ENCODE measurements at places on chromosomes 3 and 15.

GRCh38 chr3:171824824-171825221 lies 14.5 kb upstream of the PLD1 start:
- DNase-seq, result no peak

DNA sequence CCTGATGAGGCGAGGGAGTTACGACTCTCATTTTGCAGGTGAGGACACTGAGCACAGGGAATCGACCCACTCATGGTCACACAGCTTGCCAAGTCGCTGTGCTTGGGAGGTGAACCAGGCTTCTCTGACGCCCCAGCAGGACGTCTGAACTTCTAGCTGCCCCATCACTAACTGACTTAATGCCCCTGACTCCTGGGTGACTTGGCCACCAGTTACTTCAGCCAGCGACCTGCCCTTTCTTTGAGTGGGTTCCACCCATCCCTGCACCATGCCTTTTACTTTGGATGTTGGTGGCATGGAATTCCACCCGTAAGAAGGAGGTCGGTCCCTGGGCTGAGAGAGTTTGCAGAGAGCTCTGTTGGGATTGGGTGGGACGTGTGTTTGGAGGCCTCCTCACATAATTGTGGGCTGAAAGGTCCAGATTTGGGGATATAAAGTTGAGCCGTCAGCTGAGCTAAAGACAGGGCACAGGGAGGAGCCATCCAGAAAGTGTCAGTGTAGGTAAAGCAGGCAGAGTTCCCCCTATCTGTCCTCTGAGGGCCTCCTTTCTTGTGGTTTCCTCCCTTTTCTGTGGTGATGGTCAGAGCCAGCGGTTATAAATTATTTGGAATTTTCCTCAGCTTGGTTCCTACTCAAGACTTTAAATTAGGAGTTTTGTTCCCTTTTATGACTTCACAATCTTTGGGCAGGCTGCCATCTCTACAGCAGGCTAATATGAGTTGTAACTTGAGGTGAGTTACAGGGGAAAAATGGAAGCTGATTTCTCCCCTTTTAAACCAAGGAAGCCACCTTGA lies 55.0 kb downstream of the FLNB start:
- DNase-seq, result peak; percentile 92

- no peak for DNase-seq
Observed at GRCh38 chr3:9622438-9622837, 26.9 kb upstream of the MTMR14 start.

DNA sequence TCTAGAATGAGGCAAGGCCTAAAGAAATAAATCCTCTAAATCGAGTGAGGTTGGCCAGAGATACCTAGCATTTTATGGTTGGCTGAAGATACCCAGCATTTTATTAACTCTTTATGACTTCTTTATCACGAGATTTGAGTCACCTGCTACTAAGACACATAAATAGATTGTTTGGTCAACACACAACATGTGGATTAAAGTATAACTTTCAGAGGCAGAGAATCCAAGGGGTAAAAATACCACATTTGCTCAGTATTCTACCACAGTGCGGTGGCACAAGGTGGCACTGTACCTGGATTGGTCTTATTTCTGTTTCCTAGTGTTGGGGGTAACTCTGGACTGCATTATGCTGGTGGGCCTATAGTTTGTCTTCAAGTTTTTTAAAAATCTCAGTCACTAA lies 27.0 kb upstream of the VILL start:
- no peak for DNase-seq

DNA sequence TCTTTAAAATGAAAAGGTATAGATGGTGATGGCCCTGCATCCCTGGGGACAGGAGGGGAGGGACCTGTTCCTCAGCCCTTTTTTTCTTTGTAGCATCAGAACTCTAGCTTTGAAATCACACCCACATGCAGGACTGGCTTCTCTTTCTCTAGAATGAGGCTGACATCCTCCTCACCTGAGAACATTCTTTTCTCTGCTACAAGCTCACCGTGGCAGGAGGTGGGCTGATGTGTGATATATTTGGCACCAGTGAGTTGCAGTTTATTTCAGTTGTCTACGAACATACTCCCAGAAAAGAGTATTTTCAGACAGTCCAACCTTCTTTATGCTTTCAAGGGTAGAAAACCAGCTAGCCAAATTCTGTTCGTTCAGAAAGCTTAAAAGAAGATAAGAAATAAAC lies 43.6 kb upstream of the RARB start:
- DNase-seq, result no peak

GRCh38 chr15:74723754-74724334 lies 1.5 kb downstream of the CYP1A1 start:
- DNase-seq, result peak; percentile 54

- peak; percentile 28 for DNase-seq
Observed at GRCh38 chr3:131082871-131083863, 56.5 kb downstream of the NEK11 start.

DNA sequence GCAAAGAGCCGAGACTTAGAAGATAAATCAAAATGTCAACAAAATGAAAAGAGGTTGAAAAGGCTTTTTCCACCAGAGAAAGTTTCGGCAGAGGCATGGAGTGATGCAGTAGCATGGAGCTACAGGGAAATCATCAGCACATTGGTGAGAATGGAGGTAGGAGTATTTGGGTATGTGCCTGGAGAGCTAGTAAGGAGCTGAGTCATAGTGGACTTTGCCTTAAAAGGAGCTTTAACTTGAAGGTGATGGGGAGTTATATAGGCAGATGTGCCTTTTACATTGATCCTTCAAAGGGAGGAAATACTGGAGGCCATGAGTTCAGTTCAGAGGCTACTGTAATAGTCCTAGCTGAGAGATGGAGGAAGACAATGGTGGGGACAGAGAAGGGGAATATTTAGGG lies 44.3 kb downstream of the IL5RA start:
- DNase-seq, result peak; percentile 19

DNA sequence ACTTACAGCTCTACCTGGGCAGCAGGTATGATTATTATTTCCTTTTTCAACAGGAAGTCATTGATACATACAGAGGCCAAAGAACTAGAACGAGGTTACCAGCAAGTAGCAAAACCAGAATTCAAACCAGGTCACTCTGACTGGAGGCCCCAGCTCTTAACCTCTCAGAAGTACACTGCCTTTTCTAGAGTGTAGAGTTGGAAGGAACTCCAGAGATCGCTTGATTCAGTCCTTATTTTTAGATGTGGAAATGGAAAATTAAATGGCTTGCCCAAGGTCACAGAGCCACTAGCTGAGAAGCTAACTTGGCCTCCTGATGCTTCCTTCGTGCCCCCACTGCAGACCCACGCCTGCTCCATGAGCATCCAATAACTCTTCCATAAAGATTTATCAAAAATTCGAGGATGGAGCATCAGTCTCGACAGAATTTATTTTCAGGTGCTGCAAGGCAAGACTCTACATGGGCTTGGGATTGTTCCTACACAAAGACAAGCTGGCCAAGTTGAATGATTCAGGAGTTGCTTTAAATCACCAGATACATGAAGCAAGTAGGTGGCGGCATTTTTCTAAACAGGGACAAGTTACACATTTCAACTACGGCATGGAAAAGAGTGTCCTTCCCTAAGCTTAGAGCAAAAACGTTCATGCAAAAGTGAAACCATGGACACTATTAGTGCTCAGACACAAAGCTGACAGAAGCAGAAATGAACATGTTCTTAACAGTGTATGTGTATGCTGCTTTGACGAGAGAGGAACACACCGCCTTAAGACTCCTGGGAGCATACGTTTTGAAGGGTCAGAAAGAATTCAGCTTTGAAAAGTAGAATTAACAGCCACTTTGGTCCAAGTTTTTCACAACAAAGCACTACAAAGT lies 235.7 kb downstream of the THRB start:
- no peak for DNase-seq

GRCh38 chr15:41937568-41937923 lies 34.8 kb downstream of the EHD4 start:
- DNase-seq, result no peak

DNA sequence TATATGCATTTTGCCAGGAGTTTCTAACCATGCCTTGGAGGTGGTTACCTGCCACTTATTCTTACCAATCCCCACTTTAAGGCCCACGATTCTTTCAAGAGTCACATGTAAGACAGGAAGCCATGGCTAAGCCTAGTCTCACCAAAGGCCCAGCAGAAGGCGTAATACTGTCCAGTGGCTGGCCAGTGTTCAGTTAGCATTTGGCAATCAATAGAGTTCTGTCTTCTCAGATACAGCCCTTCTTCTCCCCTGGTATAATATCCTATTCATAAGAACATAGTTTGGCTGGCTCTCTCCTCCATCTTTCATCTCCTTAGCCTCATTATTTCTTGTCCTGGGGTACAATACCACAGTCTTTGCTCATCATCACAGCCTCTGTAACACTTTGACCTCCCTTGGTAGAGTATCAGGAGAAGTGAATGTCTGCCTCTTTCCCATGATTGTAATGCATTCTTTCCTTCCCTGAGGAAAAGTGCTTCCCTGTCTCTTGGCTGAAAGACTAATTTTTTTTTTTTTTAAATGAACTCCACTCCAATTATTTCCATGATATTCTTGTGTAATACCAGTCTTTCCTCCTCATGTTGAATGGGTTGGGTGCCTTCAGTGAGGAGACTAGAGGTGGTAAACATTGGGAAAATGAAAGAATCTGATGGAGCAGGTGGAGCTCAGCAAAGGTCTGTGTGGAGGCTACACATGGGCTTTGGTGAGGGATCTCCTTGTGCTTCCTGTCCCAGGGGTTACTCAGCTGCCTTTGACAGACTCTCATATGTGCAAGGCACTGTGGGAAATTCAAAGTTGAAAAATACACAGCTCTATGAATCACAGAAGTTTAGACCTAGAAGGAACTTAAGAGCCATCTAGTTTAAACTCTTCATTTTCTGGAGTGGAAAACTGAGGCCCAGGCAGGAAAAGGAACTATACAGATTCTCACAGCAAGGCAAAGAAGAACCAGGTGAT lies 218.2 kb downstream of the P3H2 start:
- no peak for DNase-seq

DNA sequence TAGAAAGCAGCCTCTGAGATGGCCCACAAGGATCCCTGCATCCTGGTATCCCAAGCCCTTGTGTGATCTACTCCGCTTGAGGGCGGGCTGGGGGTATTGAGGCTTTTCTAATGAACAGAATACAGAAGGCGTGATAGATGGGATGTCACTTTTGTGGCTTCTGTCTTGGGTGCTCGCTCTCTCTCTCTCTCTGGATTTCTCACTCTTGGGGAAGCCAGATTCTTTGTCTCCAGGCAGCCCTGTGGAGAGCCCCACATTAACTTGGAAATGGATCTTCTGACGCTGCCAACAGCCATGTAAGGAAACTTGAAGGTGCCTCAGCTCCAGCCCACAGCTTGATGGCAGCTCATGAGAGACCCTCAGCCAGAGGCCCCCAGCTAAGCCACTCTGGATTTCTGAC lies 26.9 kb upstream of the SEC62 start:
- DNase-seq, result no peak

DNA sequence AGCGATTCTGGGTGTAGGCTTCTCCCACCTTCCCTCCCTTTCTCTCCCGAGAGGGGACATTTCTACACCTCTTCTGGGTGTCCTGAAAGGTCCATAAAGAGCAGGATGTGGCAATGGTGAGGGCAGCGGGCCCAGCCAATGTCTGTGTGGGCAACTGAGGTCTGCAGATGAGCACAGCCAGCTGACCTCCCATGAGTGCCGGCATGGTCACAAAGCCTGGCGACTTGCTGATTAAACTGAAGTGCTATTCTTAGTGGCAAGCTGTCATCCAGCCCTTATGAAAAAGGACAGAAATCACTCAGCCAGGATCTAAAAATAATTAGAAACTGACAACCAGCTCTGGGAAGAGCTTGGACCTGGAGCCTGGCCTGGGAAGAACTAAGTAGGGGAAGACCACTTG lies 124.3 kb upstream of the RGMA start:
- DNase-seq, result no peak

GRCh38 chr15:63340353-63340752 lies 41.3 kb downstream of the CA12 start:
- DNase-seq, result no peak

- DNase-seq, result peak; percentile 76
Observed at GRCh38 chr3:94336046-94336753, 273.3 kb downstream of the NSUN3 start.

GRCh38 chr15:63048776-63049665 lies 6.5 kb downstream of the TPM1 start:
- DNase-seq, result peak; percentile 72

DNA sequence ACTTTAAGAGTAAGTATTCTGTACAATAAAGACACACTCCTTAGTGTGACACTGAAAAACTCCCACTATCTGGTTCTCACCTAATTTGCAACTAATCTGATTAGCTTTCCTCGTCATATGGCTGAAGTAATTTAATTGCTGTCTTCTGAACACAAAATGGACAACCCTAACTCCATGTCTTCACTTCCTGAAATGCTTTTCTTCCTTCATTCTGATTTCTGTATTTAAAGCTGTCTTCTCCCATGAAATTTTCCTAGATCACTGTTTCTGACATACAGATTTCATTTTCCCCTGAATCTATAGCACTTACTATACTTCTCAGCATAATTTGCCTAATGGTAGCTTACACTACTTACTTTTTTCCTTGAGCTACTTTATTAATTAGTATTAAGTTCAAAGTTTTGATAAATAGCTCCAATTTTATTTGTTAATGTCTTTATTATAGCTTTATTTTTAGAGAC lies 6.3 kb downstream of the CCPG1 start:
- DNase-seq, result no peak

GRCh38 chr3:138241676-138242075 lies 54.6 kb downstream of the ARMC8 start:
- no peak for DNase-seq

DNA sequence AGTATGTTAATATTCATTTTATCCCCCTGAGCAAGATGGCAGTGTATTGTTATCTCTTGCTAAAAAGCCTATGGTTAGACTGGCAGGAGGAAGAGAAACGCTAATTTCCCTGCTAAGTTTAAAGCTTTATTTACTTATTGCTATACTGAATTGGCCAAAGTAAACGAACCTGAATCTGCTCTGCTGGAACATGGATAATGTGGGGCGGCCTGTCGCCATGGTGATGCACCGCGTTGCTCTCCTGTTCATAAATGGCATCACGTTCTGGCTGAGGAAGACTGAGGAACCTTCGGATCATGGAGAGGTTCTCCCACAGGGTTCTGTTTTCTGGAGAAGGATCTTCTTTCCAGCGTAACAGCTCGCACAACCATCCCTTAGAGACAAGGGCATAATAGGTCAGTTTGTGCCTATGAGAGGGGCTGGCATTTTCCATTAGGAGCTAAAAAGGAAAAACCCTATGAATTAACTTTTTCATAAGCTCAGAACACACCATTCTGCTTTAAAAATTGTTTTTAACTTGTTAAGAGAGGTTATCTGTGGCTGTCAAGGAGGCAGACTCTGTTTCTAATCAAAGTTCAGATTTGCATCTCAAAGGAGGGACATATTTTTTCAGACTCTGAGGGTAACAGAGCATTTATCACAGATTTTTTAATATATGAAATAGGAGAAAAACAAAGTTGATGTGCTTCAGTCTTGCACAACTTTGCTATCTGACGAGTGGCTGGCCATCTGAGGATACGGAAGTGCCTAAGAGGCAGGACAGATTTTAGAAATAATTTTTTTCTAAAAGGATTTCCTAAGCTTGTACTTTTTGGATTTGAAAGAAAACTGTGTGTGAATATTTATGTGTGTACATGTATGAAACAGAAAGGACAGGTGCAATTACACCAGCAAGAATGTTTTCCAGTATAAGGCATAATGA lies 73.1 kb downstream of the SATB1 start:
- peak; percentile 21 for DNase-seq
